T-helper 9 cell (primary cell): ENCODE measurements at places on chromosomes 1 and 21.

DNA sequence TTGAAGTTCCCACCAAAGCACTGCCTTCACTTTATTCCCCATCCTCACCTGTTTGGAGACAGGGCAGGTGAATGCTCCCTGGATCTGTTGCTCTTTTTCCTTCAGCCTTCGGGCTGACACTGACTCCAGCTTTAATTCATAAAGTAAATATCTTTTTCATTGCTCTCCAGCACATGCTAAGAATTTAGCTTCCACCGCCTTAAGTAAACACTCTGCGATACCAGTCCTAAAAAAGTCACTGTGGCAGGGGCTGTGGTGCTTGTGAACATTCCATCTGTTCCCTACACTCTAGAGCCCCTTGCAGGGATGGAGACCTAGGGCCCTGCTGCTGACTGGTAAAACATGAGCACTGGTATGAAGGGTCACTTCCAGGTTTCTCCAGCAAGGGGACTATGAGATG, 896 bp upstream of the PLA2G2A start:
- DNase-seq = no peak

DNA sequence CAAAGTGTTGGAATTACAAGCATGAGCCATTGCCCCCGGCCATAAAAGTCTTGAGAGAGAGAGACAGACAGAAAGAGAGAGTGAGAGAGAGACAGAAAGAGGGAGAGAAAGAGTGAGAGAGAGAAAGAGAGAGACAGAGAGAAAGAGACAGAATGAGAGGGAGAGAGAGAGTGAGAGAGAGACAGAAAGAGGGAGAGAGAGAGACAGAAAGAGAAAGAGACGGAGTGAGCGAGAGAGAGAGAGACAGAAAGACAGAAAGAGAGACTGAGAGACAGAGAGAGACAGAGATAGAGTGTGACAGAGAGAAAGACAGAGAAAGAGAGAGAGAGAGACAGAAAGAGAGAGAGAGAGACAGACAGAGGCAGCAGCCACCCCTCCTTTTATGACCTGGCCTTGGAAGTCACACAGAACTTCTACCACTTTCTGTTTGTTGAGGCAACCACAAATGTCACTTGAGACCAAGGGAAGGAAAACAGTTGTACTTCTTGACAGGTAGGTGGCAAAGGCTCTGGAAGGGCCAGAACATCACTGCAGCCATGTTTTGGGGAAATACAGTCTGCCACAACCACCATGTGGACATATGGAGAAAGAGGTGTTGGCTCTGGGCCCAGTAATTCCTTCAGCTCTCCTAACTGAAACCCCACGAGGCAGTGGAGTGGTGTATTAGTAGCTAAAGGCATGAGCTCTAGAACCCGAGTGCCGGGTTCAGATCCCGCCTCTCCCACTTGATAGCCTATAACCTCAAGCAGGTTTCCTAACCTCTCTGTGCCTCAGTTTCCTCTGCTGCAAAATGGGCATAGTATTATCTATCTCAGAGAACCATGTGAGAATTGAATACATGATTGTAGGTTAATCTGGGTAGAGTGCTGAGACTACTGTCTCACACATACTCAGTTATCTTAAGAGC, 50.6 kb downstream of the TNFRSF8 start:
- no peak for DNase-seq

DNA sequence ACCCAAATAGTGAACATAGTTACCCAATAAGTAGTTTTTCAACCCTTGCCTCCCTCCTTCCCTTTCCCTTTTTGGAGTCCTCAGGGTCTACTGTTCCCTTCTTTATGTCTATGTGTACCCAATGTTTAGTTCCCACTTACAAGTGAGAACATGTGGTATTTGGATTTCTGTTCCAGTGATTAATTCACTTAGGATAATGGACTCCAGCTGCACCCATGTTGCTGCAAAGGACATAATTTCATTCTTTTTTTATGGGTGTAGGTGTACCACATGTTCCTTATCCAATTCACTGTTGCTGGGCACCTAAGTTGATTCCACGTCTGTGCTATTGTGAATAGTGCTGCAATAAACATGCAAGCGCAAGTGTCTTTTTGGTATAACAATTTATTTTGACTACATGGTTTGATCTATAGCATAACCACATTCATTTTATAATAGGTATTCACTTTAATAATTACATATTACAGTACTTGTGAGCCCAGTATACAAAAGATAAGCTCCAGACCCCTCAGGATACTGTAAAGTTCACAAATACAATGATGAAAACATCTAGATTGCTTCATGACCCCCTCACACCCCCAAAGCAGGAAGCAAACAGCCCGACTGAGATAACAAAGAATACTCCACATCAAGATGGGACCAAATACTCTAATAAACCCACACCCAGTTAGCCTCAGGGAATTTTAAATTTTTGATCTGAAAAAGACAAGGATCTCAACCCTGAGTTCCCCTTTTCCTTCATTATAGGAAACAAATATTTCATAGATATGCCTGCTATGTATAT, 45.3 kb downstream of the PUM1 start:
- no peak for DNase-seq

- DNase-seq = no peak
Measured at GRCh38 chr1:57007948-57008347, 42.1 kb upstream of the C8B start.

DNA sequence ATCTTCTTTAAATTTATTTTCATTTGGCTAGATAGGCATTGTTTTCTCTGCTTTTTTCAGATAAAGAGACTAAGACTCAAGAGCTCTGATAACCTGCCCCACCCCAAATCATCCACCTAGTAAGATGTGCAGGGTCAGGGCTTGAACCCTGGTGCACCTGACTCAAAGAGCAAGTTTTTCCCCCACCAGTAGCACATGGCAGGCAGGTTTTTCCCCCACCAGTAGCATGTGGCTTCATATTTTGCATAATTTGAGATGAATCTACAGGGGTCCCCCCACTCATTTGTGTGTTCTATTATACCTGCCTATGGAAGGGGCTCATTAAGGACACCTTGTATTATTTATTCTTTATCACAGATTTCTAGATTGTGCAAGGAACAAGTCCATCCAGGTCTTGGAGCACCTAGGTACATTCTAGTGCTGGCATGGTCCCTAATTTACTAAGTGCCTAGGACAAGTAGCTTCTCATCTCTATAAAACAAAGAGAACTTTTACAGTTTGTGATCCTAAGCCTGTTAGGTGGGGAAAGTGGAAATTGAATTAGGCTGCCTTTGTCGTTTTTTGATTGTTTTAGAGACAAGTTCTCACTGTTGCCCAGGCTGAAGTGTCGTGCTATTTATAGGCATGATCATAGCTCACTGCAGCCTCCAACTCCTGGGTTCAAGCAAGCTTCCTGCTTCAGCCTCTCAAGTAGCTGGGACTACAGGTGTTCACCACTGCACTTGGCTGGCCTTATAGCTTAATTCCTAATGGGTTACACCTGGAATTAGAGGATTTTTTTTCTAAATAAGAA, 13.2 kb upstream of the CTSE start:
- no peak for DNase-seq

GRCh38 chr1:75421371-75421770, 189.5 kb downstream of the SLC44A5 start:
- DNase-seq = no peak

DNA sequence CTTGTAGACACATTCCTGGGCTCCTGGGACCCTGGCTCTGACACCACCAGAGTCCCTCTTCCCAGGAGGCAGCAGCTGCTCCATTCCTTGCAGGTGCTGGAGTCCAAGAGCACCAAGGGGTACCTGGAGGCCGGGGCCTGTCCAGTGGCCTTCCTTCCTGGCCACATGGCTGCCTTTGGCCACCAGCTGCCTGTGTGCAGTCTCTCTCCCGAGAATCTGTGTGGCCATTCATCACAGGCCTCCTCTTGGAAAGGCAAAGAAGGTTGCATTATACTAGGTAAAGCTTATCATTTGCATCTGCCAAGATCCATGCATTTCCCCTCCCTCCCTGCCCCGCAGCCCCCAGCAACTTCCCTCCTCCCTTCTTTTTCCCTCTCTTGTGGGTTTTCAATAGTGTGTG, 48.9 kb upstream of the OLIG2 start:
- DNase-seq = no peak

- no peak for DNase-seq
Measured at GRCh38 chr21:26506956-26507355, 66.1 kb downstream of the CYYR1 start.

- DNase-seq = no peak
Measured at GRCh38 chr1:30706528-30706927, 16.9 kb downstream of the MATN1 start.

DNA sequence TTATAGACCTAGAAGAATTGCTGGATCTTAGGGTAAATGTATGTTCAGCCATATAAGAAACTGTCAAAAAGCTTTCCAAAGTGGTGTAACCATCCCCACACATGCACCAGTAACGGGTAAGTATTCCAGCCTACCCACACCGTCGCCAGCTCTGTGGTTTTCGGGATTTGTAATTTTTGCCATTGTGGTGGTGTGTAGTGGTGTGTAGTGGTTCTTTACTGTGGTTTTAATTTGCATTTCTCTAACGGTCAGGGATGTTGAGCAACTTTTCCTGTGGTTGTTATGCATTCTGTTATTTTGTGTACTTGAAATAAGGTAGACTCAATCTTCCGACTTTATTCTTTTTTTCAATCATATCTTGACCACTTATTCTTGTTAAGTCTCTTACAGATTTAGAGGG, 342.4 kb upstream of the AJAP1 start:
- no peak for DNase-seq

GRCh38 chr21:37866027-37866426, 50.2 kb downstream of the KCNJ6 start:
- DNase-seq = no peak

- DNase-seq = no peak
Measured at GRCh38 chr1:83762039-83762365, 236.9 kb downstream of the TTLL7 start.

- no peak for DNase-seq
Measured at GRCh38 chr21:20570824-20571232, 427.4 kb upstream of the NCAM2 start.

DNA sequence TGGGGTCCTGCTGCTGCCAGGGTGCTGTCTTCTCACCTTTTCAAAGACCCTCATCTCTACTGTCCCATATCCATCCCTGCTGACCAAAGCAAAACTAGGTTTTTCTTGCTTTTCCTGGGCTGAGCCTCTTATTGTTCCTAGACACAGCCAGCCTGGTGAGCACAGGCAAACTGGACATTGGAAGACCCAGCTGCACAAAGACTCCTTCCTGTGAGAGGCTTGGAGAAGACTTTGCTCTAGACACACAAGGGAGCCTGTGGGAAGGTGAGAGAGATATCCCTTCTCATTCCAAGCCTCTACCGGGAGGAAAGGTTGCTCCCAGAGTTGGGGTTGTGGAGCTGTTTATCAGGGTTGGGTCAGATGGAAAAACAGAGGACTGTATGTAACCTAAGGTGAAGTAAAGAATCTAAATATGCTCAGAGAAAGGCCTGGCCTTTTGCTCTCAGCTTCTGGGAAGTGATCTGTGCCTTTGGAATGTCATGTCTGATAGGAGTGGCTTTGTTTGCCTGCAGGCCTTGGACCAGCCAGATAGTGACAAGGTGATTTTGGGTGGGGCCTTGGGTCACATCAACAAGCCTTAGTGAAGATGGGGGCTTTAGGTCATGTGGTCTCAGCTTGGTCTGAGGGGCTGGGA, 87.6 kb upstream of the RUNX1 start:
- no peak for DNase-seq

DNA sequence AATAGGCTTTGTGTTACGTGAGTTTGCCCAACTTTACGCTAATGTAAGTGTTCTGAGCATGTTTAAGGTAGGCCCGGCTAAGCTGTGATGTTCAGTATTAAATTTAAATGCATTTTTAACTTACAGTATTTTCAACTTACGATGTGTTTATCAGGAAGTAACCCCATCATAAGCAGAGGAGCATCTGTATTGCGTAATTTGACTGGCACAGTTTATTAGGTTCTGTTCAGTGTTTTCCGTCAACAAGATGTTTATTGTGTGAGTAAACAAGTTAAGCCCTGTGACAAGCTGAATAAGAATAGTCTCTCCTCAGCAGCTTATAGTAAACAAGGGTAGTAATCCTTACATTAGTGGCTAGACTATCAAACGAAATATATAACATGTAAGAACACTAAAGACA, 27.2 kb upstream of the SHISA4 start:
- no peak for DNase-seq

DNA sequence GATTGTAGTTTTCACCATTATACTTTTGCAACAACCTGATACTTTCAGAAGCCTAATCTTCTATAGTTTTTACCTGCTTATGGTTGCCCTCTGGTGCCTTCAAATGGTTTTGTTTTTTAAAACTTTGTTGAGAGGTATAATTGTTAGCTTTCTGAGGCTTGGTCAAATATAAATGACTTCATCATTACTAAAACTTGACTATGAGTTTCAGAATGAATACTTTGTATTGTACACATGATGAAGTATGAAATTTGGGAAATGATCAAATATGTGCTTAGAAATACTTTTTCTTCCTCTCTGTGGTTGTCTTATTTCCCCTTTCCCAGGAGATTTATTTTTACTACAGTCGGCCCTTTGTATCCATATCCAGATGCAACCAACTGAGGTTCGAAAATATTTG, 151.8 kb upstream of the B3GALT2 start:
- no peak for DNase-seq

DNA sequence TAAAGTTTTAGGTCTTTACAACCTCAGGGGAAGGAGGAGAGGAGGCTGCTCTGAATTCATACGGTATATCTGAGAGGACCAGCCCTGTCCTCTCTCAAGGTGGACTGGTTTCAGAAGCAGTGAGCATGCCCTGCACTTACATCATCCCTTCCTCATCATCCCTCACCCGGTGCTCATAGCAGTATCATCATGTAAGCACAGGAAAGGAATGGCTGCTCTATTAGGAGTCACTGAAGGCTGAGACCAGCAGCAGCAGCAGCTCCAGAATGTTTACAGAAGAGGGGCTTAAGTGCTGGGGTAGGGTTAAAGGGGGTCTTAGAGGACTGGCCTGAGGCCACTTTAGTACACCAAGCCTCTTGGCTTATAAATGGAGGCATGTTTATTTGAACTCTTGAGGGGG, 185.9 kb downstream of the AK5 start:
- no peak for DNase-seq

DNA sequence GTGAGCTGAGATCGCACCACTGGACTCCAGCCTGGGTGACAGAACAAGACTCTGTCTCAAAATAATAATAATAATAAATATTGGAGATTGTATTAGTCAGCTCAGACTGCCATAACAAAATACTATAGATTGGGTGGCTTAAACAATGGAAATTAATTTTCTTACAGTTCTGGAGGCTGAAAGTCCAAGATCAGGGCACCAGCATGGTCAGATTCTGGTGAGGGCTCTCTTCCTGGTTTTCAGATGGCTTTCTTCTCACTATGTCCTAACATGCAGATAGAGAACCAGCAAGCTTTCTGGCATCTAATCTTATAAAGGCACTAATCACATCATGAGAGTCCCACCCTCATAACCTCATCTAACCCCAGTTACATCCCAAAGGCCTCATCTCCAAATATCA, 23.2 kb upstream of the DDAH1 start:
- no peak for DNase-seq

GRCh38 chr1:181310560-181310959, 172.8 kb upstream of the CACNA1E start:
- DNase-seq = no peak
